ENCODE measurements at places on chromosomes 2 and 18.

GRCh38 chr2:134258684-134259388 is 5.0 kb downstream of the MGAT5 start:
- peak; percentile 52 for DNase-seq

DNA sequence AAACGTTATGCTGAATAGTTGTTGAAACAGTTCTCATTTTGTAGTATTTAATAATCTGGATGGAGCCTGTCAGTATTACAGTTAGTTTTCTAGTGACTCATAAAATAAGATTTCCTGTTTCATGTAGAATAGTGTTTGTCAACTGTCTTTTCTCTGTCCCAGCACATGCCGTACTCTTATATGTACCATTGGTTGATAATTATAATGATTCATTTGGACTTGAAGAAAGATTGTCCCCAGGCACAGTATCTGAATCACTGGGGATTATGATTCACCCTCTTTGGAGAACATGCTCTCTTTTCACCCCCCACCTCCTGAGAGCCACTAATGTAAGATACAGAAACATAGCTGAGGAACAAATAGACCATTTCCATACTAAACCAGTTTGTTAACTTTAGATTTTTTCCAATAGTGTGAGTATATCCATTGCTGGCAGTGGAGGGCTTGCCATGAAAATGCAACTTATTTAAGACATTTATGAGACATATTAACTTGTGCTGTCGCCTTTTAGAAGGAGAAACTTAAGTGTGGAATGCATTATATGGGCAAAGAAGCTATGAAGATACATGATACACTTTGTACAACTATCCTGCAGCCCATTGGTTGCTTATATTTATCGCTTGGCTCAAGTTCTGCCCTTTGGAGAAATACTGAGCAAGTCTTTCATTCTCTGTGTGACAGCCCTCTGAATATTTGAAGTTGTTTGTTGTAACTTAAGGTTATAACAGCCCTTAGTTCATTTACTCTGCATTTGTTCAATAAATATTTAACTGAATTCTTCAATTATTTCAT is 12.4 kb downstream of the COPS8 start:
- peak; percentile 16 for DNase-seq

- DNase-seq, result no peak
These were observed 20.2 kb upstream of the EMILIN2 start for GRCh38 chr18:2826581-2826980.

- no peak for DNase-seq
These were observed 203.3 kb upstream of the NT5C1B start for GRCh38 chr2:18792684-18793083.

- DNase-seq, result no peak
These were observed 36.2 kb upstream of the IGFBP2 start for GRCh38 chr2:216596980-216597509.

DNA sequence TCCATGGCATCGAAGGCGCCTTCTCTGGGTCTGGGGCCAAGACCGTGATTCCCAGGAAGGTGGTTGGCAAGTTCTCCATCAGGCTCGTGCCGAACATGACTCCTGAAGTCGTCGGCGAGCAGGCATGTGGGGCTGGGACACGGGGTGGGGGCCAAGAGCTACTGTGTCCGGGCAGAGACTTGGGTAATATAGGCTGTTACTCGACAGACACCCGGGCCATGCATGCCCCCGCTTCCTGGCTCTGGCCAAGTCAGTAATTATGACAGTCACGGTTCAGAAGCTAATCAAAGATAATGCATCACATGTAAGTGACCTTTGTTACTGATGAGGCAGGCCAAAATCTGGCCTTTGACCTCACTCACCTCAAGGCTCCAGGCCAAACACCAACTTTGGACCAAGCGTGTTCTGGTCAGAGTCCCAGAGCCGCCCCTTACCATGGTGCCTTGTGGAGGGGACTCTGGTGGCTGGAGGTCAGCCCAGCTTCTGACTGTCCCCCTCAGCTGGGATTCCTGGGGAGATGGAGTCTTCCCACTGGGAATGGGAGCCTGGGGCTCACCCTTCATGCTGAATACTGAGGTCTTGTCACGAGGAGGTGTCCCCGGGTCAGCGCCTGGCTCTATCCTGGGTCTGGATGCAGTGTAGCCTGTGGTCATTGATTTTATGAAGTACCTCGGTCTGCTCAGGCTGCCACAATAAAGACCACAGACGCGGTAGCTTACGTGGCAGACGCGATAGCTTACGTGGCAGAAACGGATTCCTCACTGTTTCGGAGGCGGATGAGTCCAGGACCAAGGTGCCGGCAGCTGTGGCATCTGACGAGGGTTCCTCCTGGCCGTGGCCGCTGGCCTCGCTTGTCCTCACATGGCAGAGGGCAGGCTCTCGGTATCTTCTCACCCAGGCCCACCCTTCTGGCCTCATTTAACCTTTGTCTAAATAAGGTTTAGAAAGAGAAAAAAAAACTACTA is 17.7 kb upstream of the CNDP1 start:
- DNase-seq, result no peak

GRCh38 chr18:55442561-55442960 is 145.4 kb downstream of the TCF4 start:
- DNase-seq, result no peak

- DNase-seq, result no peak
These were observed 63.6 kb upstream of the SIX2 start for GRCh38 chr2:45072862-45073237.

DNA sequence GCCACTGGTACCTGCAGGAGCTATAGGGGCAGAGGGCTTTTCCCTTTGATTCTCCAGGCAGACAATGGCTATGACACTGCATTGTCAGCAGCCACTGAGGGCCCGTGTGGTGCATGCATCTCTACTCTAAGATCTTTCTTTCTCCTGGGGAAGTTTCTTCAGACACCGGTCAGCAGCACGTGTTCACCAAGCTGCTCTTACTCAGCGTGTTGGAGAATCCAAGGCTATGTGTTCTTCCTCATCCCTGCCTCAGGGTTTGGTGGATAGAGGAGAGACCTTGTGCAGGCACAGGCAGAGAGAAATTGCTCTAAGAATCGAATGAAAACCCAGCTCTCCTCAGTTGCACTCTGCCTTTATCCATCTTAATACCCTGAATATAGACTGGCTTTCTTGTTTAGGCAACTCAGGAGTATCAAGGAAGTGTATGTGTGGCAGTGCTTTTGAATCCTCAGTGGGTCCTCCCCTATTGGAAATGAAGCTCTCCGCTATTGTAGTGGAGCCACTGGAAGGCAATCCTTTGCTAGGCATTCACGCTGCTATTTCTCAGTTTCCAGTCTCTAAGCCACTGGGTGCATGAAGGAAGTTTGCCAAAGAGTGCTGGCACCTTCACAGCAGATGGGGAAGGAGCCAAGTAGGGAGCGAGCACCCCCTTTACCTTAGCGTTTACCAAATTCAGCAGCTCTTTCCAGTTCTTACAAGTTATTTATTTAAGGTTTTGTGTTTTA is 86.9 kb upstream of the EML6 start:
- DNase-seq, result no peak

DNA sequence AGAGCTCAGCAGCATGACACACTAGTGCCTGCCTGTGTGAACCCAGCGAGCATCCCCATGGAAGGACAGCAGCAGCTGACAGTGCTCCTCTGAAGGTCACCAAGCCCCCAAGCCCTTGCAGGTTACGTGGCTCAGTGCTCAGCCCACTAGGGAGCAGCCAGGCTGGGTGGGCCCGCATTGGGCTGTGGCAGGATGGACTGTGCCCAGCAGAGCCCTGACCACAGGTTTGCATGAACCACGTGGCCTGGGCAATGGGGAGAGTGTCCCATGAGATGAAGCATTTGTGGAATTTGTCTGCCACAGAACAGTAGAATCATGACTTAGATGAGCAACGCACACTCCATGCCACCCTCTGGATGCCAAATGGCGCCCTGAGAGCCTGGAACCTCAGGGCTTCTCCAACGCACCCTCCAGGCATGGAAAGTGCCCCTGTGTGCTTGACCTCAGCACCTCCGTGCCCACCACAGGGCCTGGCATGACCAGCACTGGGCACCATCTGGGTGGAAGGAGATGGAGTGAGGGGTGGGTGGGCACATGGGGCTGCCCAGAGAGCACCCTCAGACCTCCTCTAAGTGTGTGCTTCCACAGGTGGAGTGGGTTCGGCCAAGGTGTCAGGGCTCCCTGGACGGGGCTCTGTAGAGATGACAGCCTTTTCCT is 216.1 kb upstream of the RAB6C start:
- DNase-seq, result no peak

GRCh38 chr2:200306931-200307723 is 634 bp downstream of the SPATS2L start:
- peak; percentile 42 for DNase-seq

GRCh38 chr2:207184768-207185167 is 19.0 kb upstream of the KLF7 start:
- DNase-seq, result peak; percentile 22

DNA sequence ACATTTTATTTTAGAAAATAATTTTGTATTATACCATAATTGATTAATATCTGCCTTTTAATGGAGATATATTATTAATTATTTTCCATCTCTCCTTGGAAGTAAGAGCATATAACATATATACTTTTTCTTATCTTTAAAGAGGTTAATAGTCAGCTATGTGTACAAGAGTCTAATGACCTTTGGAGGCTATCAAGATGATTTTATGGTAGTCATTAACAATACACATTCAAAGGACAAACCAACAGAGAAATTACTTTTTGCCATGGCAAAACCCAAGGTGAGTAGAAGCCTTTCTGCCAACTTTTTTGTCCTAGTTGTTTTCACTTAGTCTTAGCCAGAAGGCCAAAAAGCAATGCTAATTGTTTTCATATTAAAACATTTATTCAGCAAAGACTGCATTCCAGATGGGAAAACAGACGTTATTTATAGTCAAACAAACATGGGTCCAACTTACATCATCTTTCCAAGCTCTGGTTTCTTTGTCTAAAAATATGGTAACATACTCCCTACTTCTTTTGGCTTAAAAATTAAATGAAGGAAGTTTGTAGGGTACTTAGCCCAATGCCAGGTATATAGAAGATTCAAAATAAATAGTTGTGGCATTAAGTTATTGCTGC is 9.6 kb upstream of the DYNC2LI1 start:
- no peak for DNase-seq

GRCh38 chr2:32758232-32758631 is 130.4 kb downstream of the TTC27 start:
- DNase-seq, result no peak

DNA sequence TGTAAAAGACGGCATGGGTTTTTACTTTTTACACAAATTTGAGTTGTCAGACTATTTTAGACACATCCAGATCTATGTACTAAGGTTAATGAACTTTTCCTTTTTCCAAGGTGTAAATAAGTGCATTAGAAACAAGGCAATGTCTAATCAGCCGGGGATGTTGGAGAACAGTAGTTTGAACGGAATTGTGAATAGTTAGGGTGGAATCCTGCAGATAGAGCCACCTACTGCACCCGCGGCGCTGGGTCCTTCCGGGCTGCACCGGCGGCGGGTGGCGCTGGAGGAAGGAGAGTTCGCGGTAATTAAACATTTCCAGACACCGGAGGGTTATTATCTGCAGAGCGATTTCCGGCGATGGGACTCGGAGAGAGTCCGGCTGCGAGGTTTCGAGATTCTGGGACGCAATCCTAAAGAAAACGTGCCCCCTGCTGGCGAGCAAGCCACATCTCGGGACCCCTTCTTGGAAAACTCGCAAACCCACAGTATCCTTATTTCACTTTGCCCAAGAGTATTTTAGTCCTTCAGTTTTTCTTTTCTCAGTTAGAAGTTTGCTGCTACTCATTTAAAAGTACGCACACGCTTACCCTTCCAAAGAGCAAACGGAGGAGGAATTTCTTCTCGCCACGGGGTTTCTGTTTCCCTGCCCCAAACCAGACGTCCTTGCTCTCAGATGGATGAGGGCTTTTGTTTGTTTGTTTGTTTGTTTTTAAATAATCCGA is 4.5 kb upstream of the OSR1 start:
- peak; percentile 66 for DNase-seq

DNA sequence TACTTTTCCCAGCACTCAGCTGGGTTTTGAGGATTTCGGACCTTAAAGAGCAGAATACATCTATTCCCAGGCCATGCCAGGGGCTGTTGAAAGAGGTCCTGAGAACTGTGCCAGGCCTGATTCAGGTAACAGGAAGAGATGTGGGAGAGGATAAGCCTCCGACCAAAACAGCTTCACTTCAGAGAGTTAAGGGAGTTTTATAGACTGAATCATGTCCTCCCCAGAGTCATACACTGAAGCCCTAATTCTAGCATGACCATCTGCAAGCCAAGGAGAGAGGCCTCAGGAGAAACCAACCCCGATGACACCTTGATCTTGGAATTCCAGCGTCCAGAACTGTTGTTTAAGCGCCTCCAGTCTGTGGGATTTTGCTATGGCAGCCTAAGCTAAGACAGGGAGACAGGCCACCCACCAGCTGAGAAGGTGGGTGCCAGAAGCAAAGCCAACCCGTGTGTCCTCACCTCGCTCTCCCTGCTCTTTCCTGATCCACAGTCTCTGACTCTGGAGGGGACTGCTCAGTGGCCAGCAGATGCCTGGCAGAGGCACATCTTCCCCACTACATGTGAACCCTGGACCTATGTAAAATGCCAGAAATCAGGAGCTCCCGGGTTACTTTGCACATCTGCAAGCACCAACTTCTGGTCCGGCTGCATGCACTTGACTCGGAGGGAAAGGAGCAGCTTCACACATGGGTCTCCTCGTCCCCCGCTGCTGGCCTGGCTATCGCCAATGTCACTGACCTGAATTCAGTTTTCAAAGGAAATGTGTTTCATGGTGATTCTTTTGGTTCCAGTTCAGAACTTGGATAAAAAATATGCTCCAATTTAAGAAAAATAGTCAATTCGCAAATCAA is 116.8 kb upstream of the EPC2 start:
- DNase-seq, result peak; percentile 40

GRCh38 chr2:44935729-44936098 is 5.8 kb upstream of the SIX3 start:
- no peak for DNase-seq

DNA sequence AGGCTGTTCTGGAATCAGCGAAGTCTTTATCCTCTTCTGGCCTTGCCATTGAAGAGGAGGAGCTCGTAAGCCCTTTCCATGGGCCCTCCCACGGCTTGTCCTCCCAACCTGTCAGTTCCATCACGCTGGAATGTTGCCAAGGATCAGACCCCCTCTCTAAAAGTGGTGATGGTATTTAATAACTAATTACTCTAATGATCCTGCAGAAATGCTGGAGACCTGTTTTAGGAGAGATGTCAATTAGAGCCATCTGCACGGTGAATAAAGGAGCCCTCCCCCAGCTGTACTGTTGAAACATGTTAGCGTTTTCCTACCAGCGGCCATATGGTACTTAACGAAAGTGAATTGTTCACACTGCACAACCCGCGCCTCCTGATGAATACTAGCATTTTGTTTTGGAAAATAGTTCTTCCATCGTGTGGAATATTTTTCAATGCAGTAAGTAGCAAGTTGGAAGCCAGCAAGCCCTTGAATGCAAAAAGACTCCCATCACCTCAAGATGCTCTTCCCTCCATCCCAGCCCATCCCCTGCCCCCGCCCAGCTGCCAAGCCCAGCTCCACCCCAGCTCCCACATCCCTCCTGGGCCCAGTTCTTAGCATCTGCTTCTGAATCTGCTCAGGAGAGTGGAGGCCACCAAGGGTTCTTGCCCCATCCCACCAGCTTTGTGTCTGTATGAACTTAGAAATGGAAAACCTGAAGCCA is 145.4 kb downstream of the KLHL29 start:
- DNase-seq, result no peak

GRCh38 chr2:173755798-173756197 is 209.4 kb downstream of the SP3 start:
- no peak for DNase-seq

GRCh38 chr2:72325592-72326422 is 178.1 kb upstream of the CYP26B1 start:
- peak; percentile 28 for DNase-seq

Measured in activated CD4-positive, alpha-beta T cell treated with anti-CD3 and anti-CD28 coated beads for 48 hours (primary cell).